SJSA1 (cell line): ENCODE measurements at places on chromosomes 2 and 18. TPM values are rescaled to one million over a fixed set of nuclear protein-coding genes. Genes with fewer than 3 reads are reported as not detected.

Gene PRSS56
- total RNA-seq: not detected in 2 replicates

Gene MDH1B
- total RNA-seq: 0.42 and 1.8 TPM in 2 replicates

Gene OTOS
- total RNA-seq: not detected in 2 replicates

DNA sequence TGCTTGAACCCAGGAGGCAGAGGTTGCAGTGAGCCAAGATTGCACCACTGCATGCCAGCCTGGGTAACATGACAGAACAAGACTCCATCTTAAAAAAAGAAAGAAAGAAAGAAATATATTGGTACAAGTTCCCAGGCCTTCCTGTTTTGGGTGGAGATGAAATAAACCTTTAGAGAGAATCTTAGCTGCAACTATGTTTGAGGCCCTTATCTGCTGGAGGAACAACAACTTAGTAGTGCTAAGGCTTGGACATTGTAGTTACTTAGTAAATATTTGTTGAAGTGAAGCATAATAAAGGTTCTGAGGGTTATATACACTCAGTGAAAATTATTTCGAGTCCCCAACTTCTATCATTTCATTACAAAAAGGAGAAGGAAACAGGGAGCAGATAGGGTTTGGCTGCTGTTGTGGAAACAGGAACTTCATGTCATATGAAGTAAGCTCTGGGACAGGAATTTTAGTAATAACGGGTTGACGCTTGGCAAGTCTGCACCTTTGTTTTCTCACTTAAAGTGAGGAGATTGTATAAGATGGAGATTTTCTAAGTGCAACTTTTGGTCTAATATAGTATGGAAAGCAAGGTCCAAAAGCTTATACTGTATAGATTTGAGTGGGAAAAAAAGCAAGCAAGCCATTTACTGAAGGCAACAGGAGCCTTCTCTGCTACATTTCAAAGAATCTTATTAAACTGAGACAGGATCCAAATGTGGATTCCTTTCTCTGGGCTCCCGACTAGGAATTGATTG lies 40.0 kb upstream of the AGPS start:
- no peaks in the 10 kb centered on the region for H3K27me3 ChIP-seq
- H3K27ac ChIP-seq: no peak overlapping the region
- no peak for DNase-seq
- H3K4me3 ChIP-seq: no peak overlapping the region
- H3K4me1 ChIP-seq: peaks cover 28% of the 10 kb centered on the region
